ENCODE measurements at places on chromosomes 2 and 18. TPM values are rescaled to one million over a fixed set of nuclear protein-coding genes. Genes with fewer than 3 reads are reported as not detected.

The TEX44 gene
- not detected for total RNA-seq

The ZBTB7C gene
- total RNA-seq = not detected

GRCh38 chr2:171999161-171999560, 592 bp upstream of the METAP1D start:
- no peak for DNase-seq

The MRPL33 gene
- total RNA-seq = 24.6 TPM

- DNase-seq = no peak
These were observed 99.6 kb downstream of the ZAP70 start for GRCh38 chr2:97812931-97813330.

- no peak for DNase-seq
These were observed 60.0 kb downstream of the RBMS1 start for GRCh38 chr2:160433466-160434140.

The AQP12B gene
- total RNA-seq = not detected

The RESP18 gene
- total RNA-seq = not detected

The RGPD4 gene
- total RNA-seq = not detected

DNA sequence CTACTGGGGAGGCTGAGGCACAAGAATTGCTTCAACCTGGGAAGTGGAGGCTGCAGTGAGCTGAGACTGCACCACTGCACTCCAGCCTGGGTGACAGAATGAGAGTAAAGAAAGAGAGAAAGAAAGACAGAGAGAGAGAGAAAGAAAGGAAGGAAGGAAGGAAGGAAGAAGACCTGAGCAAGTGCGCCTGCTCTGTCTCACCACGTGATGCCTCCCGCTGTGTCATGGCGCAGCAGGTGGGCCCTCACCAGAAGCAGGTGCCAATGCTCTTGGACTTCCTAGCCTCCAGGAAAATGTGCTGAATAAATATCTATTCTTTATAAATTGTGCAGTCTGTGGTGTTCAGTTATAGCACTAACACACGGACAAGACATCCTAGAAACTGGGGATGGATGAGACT, 270.0 kb downstream of the CYP26B1 start:
- no peak for DNase-seq

- no peak for DNase-seq
These were observed 180.9 kb downstream of the ZBTB7C start for GRCh38 chr18:48228301-48228715.

- DNase-seq = no peak
These were observed 6.0 kb upstream of the NEDD4L start for GRCh38 chr18:58038063-58038462.

DNA sequence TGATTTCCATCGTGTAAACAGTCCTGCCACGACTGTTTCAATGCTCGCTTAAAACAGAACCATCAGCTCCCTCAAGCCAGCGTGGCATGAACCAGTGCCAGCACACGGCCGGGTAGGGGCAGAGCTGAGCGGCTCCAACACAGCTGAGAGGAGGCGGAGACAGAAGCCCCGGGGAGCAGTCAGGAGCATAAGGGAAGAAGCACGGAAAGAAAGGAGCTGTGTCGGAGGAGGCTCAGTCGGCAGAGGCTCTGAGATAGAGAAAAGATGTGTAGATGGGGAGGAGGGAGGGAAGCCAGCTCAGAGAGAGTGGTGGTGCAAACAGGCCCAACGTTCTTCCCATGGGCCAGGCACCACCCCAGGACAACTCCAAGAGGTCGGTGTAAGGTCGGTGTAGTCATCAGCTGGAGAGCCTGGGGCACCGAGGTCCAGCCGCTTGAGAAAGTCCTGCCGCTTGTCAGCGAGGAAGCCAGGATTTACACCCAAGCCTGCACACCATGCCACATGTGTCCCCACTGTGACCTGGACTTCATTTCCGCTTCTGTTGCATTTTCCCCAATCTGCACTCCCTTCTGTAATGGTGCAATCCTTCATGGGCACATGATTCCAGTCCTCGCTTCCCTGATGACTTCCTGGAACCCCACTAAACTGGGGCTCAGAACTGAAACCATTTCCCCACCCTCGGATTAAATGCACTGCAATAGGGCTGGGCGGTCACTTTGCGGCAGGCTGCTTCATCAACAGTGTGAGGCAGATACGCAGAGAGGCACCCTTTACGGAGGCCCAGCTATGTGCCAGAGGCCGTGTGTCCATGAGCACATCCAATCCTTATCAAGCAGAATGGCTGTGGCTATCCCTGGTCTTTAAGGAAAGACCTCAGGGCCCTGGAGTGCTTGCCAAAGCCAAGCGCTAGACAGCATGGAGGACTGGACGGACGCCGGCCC, 43.5 kb downstream of the CYP27C1 start:
- DNase-seq = no peak

The KCNK3 gene
- not detected for total RNA-seq

DNA sequence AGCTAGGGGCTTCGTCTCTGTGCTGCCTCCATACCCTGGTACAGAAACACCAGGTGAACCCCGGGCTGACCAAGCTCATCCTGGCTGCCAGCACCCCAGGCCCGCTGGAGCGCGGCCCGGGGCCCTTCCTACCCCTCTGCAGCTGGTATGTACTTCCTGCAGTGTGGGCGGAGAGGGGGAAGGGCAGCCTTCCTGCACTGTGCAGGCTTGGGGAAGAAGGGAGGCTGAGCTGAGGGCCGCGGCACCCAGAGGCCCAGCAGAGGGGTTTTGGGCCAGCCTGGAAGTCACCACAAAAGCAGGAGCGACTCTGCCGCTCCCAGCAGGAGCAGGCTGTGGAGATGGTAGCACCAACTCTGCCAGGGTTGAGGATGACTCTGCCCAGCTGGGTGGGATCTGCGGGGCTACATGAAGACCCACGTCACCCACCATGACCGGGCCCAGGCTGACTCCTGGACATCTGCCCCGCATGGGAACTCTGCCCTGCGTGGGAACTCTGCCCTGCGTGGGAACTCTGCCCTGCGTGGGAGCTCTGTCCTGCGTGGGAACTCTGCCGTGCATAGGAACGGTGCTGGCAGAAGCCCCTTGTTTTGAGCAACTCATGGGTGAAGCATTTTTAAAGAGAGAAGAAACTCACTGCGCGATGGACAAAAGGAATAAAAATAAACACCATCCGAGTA, 273.3 kb downstream of the NDUFA10 start:
- no peak for DNase-seq

- no peak for DNase-seq
These were observed 433.8 kb upstream of the TCF4 start for GRCh38 chr18:56021809-56022195.

The COPS7B gene
- total RNA-seq = 38.9 TPM

DNA sequence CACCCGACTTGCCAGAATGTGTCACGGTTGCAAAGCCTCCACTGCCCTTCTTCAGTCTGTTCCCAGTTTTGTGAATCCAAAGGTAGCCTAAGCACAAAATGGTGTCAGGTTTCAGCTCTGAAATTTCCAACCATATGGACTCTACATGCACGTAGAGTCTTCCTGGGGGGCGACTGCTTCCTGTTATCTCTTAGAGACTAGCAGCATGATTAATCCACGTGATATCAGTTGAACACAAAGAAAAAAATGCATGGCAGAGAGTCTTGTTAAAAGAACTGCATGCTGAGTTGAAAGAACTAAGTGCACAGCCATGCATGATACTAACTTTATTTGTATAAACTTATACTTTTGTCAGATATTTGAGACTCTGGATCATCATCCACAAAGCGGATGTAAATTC, 404.4 kb downstream of the SOCS6 start:
- no peak for DNase-seq

The SLC9A4 gene
- 0.18 TPM for total RNA-seq

DNA sequence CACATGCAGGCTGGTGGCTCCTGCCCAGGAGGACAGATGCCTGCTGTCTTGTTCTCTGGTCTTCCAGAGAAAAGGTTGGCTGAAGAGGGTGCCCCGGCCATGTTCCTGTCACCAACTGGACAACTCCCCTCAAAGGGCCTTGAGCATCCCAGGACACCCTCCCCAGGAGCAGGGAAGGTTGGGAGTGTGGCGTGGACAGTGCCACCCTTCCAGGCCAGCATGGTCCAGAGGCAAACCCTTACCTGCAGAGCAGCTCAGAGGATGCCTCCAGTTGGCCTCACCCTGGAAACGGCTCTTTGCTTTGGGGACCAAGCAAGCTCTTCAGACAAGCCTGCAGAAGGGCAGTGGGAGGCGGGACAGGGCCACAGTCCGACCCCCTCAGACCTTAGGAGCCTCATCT, 4.9 kb upstream of the GPC1 start:
- no peak for DNase-seq

GRCh38 chr2:101976891-101977290, 14.9 kb upstream of the IL1R2 start:
- no peak for DNase-seq

- no peak for DNase-seq
These were observed 140.7 kb downstream of the RNF144A start for GRCh38 chr2:7057865-7058400.

The SLC11A1 gene
- total RNA-seq = 2.7 TPM

GRCh38 chr2:75801234-75801982, 90.7 kb upstream of the GCFC2 start:
- DNase-seq = no peak

The ILKAP gene
- 123 TPM for total RNA-seq

The ARHGAP28 gene
- not detected for total RNA-seq

DNA sequence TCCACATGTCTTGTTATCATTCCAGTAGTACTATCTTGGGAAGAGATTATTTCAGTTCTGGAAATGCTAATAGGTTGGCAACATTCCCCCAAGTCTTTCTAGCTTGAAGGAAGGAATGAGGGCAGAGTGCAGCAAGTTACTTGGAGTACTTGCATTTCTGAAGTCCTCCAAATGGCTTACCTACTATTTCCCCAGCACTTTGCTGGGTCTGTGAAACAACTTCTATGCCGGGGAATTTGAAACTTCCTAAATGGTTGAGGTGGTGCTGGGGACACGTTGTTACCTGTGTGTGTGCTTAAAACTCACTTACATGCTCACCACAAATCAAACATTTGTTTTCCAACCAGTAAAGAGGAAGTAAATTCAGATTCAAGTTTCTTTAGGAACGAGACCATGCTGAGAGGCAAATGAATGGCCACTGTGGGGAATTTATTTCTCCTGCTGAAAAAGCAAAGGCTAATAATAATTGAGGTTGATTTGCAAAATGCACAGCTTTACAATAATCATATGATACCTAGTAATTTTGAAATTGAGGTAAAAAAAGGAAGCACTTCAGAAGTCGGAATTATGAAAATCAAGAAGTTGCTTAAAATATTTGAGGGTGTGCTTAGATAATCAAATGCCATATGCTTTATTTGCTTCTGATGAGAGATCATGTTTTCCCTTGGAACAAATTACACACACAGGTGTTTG, 1167.7 kb upstream of the ZEB2 start:
- no peak for DNase-seq

DNA sequence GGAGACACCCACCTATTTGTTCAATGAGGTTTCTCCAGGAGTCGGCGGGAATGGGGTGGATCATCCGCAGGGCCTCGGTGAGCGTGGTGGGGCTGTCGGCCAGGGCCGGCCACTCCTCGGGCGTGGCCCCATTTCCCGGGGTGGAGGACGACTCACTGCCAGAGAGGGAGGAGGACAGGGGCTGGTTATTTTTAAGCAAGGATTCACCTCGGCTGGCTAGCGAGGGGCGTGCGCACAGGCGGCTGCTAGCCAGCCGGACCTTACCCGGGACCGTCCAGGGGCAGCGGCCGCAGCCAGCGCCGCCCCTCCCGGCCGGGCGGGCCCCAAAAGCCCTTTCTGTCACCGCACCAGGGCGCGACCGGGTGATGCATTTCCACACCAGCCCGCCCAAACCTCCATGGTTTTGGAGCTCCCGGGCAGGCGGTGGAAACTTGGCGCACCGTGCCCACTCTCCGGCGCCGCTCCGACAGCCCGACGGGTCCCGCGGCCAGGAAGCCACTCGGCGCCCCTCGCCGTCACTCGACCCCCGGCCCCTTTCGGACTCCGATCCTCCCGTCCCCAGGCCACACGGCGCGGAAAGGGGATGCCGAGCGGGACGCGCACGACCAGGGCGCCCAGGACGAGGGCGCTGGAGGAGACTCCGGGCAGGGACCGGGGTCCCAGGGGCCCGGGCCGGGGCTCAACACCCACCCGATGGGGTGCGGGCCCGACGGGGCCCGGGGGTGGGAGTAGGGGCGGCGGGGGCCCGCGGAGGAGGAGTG, 57.1 kb downstream of the SNORC start:
- no peak for DNase-seq

- DNase-seq = no peak
These were observed 49.2 kb downstream of the PIKFYVE start for GRCh38 chr2:208315081-208315788.

DNA sequence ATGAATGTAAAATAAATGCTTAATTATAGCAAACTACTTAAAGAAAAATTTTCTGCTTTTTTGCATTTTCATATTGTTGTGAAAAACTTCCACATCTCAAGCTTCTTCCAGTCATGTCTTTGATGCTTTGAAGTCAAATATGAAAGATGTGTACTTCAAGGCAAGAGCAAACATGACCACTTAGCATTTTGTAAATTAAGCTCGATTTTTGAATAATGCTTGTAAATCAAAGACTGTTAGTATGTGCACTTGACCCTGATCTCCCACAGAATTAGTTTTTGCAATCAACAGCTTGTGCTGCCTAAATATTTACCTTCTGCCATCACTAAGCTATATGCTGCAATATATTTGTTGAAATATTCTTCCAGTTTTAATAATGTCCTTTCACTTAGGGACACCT, 486.1 kb upstream of the ID2 start:
- DNase-seq = no peak

- DNase-seq = no peak
These were observed 464.6 kb downstream of the CNTNAP5 start for GRCh38 chr2:124489686-124490085.

DNA sequence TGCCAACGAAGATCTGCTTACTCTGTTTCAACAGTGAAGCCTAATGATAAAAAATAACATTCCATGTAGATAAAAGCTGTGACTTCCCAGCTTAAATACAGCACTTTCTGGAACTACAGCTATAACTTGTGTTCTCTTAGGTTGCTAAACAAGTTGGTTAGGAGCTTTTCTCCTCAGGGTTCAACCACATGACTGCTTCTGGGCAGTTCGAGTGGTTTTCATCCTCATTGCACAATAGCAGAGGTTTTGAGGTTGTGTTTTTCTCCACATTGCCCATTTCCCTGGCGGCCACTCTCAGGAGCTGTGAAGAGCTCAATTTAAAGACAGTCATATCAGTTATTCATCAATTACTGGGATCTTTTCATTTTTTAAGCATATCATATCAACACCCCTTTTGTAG, 102.2 kb upstream of the CYP1B1 start:
- DNase-seq = no peak

GRCh38 chr2:99605036-99605435, 115.2 kb upstream of the REV1 start:
- no peak for DNase-seq

DNA sequence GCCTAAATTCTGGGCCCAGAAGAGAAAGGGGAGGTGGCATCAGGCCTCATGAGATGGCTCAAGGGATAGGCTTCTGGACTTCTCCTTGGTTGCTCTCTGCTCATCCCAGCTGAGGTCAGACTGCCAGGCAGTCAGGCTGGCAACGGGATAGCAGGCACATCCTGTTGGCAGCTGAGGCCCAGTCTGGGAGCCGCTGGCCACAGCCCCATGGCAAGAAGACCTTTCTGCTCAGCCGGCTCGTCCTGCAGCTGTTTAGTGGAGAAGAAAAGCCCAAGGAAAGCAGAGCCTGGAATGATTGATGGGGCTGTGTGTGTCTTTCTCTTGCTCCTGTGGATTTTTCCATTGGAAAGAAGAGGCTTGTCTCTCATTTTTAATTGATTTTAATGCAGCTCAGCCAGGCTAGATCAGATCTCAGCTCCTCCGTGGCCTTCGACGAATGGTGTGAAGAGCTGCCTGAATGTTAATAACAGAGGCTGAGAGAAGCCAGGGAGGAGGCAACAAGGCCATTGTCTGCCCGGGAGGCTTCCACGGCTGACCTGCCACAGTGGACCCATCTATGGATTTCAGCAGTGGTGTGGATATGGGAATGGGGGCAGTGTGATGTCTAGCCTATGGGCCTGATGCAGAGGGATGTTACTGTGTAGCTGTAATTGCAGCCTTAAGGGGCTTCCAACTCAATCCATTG, 99.5 kb downstream of the HS1BP3 start:
- no peak for DNase-seq

The HTR2B gene
- total RNA-seq = not detected

All from T-helper 17 cell (primary cell).